ENCODE measurements at places on chromosomes 6 and 20.

GRCh38 chr20:31919410-31920155 is 32.3 kb downstream of the PDRG1 start:
- no peak for DNase-seq

- DNase-seq, result no peak
These were observed 413.0 kb downstream of the BMP2 start for GRCh38 chr20:7180256-7181045.

GRCh38 chr6:99589290-99589672 is 17.4 kb upstream of the PRDM13 start:
- no peak for DNase-seq

DNA sequence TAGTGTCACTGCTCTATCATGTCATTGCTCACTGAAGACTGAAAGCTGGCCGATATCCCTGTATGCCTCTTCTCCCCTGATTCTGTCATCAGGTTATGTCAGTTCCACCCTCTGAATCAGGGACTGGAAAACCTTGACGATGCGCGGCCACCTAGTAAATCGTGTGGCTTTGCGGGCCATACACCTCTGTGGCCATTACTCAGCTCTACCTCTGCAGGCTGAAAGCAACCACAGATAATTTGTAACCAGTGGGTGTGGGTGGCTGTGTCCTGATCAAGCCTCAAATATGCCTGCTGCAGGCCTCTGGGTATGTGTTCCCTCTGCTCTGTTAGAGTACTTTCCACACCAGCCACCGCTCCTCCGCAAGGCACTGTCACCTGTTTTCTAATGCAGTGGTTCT is 105.2 kb downstream of the GMPR start:
- DNase-seq, result no peak

DNA sequence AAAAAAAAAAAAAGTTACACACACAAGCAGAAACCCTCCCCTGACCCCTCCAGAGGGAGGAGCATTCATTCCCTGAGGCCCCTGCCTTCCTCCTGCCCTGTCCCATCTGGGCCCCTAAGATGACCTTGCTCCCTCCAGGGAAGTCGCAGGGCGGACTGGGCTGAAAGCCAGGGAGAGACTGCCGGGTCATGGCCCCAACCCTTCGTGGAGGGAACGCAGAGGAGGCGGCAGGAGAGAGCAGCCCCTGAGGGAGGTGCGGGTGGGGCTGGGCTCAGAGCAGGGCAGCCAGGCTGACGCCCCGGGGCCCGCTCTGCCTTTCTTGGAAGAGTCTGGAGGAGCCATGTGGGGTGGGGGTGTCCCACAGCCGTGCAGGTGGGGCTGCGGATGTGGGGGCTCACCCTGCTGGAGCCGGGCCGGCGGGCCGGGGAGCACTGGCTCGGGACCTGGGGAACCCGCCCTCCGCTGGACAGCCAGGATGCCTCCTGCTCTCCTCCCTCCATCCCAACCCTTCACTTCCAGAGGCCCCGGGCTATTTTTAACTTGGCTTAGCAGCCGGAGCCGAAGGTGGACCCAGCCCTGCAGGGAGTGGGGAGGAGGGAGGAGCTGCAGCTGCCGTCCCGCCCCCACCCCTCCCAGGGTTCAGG is 15.0 kb upstream of the ABHD16B start:
- DNase-seq, result no peak

GRCh38 chr6:21270636-21271201 is 322.8 kb upstream of the SOX4 start:
- no peak for DNase-seq

DNA sequence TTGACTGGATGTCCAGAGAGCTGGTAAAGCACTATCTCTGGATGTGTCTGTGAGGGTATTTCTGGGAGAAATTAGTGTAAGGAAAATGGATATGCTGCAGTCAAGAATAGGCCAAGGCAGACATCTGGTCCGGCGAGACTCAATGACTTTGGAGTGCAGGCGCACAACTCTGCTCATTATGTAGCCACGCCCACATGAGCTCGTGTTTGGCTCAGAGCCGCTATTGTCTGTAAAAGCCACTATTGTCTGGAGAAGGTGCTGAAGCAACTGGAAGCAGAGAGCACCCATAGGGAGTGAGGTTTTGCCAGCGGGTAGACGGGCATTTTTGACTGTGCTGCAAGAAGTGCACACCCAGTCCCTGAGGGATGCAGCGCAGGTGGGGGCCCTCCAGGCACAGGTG is 305.0 kb upstream of the POU3F2 start:
- DNase-seq, result no peak

- no peak for DNase-seq
These were observed 178.9 kb upstream of the RNF217 start for GRCh38 chr6:124783344-124783743.

DNA sequence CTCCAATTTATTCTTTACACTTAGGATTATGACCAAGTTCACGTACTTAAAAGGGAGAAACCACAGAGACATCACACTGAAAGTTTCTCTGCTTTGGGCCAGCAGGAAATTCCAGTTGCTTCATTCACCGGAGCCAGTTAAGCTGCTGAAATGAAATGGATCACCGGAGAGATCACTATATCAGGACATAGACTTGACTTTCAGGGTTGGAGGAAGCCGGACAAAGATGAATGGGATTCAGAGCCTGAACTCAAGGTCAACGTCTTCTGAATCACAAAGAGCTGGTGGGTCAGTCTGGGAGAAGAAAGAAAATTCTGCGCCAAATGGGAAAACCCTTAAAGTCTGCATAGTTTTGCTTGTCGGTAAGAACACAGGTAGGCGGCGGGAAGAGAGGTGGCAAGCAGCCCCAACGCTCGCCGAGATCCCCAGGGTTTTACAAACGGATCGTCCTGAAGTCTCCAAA is 81.9 kb upstream of the CCDC28A start:
- DNase-seq, result no peak

DNA sequence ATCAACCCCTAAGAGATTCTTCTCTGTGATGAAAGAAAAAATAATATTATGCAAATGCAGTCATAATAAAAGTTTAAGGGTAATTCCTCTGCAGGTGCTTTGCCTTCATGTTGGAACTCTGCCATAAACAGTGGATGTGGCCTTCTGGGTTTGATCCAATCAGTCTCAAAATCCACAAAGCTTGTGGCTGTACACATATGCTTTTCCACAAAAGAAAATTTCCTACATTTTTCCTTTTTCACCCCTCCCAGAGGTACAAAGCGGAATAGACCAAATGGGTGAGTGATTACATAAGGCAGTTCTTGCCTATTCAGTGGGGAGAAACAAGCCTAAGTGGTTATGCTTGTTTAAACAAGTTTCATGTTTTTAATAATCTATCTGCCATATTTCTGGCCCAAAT is 16.7 kb downstream of the CALHM5 start:
- no peak for DNase-seq

- DNase-seq, result no peak
These were observed 14.8 kb downstream of the MARCKS start for GRCh38 chr6:113871975-113872374.

DNA sequence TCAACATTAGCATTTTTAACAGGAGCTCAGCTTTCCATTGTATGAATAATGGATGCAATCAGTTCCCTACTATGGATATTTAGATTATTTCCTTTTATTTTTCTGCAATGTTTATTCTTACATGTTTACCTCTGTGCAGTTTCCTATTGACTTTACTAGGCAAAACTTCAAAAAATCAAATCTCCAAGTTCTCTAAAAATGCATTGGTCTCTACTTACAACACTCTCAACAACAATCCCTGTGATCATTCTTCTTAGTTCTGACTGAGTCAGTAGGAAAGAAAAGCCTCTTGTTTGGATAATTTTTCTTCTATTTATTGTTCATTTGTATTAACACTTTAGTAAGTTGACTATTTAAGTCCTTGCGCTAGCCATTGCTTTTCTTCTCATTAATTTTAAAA is 126.1 kb downstream of the KIF13A start:
- DNase-seq, result no peak

GRCh38 chr6:166588691-166589336 is 2.3 kb upstream of the RAMACL start:
- DNase-seq, result peak; percentile 53

GRCh38 chr6:132491303-132491702 is 21.6 kb downstream of the STX7 start:
- no peak for DNase-seq

DNA sequence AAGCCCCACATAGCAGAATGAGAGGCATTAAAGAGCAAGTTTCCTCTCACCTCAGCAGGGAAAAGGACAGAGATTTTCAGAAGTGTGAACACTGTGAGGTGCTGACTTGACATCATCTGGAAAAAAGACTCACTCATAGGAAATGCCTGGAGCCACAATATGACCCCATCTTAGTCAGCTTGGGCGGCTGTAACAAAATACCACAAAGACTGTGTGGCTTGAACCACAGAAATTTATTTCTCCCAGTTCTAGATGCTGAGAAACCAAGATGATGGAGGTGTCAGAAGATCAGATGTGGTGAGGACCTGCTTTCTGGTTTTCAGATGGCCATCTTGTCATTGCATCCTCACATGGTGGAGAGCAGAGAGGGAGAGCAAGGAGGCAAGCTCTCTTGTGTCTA is 253.1 kb downstream of the ADGB start:
- peak; percentile 13 for DNase-seq

- DNase-seq, result no peak
These were observed 8.4 kb downstream of the FAM120B start for GRCh38 chr6:170314983-170315382.

GRCh38 chr6:160949531-160949930 is 42.0 kb upstream of the MAP3K4 start:
- DNase-seq, result no peak

- DNase-seq, result no peak
These were observed 149.8 kb downstream of the PAK5 start for GRCh38 chr20:9689041-9689440.

GRCh38 chr6:147341486-147341885 is 137.3 kb downstream of the STXBP5 start:
- DNase-seq, result no peak

DNA sequence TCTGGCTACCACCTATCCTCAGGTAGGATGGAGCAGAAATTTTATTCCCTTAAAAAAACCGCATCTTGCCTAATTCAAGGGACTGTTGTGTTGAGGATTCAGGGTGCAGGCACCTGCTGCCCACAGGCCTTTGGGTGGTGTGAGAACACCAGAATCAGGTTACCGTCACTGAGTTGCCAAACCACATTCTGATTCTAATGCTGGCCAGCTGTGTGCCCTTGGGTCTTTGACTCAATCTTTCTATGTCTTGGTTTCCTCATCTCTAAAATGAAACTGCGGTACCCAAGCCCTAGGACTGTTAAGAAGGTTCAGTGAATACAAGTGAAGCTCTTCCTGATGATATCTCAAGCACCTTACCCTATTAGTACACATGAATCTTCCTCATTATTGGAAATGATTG is 827.3 kb downstream of the DHX35 start:
- DNase-seq, result no peak

- peak; percentile 77 for DNase-seq
These were observed 118.3 kb downstream of the STXBP5 start for GRCh38 chr6:147322299-147323162.

DNA sequence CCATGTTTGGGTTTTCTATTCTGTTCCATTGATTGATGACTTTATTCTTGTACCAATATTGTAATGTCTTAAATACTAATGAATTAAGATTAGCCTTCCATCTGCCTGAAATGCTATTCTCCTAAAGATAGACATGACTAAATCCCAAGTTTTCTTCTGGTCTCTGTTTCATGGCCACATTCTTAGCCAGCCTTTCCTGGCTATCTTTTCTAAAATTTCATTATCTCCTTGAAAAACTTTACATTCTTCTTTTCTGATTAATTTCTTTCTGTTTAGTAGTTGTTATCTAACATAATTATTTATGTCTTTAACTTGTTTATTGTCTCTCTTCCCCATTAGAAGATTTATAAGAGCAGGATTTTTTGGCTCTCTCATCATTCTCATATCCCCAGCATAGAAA is 4.4 kb upstream of the PRIM2 start:
- no peak for DNase-seq

DNA sequence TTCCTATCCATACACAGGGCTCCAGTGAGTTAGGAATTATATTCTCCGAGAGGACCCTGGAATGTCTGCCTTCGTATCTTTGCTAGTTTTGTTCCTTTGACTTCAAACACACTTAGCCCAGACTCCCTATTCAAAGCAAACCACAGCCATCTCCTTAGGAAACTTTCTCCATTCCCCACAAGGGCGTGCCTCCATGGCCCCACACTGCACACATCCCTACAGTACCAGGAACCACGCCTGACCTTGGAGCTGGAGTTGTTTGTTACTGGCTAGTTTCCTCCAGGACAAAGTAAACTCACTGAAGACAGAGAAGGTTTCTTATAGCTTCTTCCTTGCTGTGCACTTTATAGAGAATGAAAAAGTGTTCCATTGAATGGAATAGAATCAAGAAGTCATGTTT is 412.8 kb upstream of the AGPAT4 start:
- no peak for DNase-seq

- DNase-seq, result no peak
These were observed 229.9 kb upstream of the STXBP5 start for GRCh38 chr6:146974351-146974750.

DNA sequence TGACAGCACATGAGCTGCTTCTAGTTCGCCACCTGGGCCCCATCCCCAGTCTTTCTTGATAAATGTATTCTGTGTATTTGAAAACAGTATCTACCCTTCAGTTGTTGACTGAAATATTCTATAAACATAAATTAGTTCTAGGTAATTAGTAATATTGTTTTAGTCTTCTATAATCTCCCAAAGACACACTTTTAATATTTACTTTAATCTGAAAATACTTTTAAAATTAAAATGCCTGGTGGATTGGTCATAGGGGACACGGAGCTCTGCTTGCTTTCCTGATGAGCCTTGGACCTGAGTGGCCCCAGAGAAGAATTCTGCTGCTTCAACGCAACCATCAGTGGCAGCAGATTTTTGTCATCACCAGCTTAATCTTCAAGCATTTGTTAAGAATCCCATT is 234.5 kb downstream of the THBS2 start:
- no peak for DNase-seq

DNA sequence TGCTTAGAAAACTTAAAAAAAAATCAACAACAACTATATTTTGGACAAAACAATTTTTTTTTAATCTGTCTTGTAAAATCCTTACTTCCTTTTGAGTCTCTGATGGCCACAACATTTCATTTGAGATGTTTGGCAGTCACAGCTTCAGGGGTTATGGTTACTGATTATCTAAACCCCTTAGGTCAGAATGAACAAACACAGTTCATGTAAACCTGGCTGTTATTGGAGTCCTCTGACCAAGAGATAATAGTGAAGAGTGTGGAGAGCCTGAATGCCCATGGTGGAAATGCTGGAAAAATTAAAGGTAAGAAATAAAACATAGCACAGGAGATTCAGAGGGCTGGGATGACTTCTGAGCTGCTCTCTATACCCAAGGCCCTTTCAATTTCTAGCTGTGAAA is 38.2 kb downstream of the TMX4 start:
- no peak for DNase-seq

- DNase-seq, result peak; percentile 94
These were observed 33.3 kb upstream of the TXLNB start for GRCh38 chr6:139325125-139325524.

DNA sequence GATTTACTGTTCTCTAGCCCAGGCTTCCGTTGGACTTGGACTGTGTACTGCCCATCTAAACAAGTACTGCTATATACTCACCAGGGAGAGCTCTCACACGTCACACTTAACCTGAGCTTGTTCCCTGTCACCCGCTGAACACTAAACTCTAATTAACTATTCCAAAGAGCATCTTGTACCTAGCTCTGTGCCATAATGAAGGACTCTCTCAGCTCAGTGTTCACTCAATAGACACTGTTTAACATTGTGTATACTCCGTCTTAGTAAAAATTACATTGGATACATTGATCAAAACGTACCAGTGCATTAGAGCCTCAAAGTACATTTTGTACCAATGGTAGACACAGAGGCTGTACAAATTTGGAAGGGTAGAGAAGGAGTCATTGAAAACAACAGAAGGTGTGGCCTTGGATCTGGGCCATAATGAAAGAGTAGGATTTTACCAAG is 55.4 kb upstream of the EPHA7 start:
- no peak for DNase-seq

GRCh38 chr20:10790013-10790412 is 116.2 kb upstream of the JAG1 start:
- DNase-seq, result no peak
